ENCODE measurements at places on chromosomes 1 and 21. TPM values are rescaled to one million over a fixed set of nuclear protein-coding genes. Genes with fewer than 3 reads are reported as not detected.

DPH2 gene
- 18.9 TPM for total RNA-seq

CFHR2 gene
- not detected for total RNA-seq

DNA sequence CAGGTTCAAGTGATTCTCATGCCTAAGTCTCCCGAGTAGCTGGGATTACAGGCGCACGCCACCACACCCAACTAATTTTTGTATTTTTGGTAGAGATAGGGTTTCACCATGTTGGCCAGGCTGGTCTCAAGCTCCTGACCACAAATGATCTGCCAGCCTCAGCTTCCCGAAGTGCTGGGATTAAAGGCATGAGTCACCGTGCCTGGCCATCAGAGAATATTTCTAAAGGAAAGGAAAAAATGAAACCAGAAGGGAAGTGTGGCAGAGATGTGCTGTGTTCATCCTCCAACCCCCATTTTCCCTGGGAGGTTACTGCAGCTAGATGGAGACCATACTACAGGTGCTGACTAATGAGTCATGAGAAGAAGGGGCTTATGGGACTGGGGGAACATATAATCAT, 964.1 kb downstream of the TTLL7 start:
- no peaks in the 10 kb centered on the region for H3K4me1 ChIP-seq
- no peak for DNase-seq
- no peak overlapping the region for H3K27ac ChIP-seq

- no peak for DNase-seq
- no peak overlapping the region for H3K4me3 ChIP-seq
- H3K27ac ChIP-seq, result peak overlapping the region; percentile 57
- H3K36me3 ChIP-seq, result peaks cover 71% of the 10 kb centered on the region
Observed at GRCh38 chr1:230270185-230270558, 156.0 kb downstream of the PGBD5 start.

DNA sequence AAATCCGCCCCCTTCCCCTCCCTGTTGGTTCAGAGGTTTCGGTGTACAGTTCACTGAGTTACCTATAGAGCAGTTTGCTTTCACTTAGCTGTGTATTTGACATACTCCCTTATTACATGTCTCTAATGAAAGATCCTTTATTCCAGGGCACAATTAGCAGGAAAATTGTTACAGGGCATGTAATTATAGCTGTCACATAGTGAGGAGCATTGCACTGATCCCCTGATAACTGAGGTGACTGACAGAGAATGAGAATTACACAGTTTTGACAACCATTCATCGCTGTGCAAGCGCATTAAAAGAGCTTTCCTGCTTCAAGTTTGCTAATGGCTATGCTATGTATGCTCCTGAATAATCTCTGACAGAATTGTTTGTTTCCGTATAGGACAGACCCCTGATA, 26.9 kb downstream of the DAP3 start:
- H3K4me3 ChIP-seq, result no peak overlapping the region
- peaks cover 20% of the 10 kb centered on the region for H3K36me3 ChIP-seq
- H3K27me3 ChIP-seq, result no peaks in the 10 kb centered on the region
- DNase-seq, result no peak

Measured in esophagus muscularis mucosa (tissue), 4 donors.